ENCODE measurements at places on chromosomes 4 and X.

- peak; percentile 54 for DNase-seq
Measured at GRCh38 chr4:48141048-48141447, 7.0 kb upstream of the TXK start.

DNA sequence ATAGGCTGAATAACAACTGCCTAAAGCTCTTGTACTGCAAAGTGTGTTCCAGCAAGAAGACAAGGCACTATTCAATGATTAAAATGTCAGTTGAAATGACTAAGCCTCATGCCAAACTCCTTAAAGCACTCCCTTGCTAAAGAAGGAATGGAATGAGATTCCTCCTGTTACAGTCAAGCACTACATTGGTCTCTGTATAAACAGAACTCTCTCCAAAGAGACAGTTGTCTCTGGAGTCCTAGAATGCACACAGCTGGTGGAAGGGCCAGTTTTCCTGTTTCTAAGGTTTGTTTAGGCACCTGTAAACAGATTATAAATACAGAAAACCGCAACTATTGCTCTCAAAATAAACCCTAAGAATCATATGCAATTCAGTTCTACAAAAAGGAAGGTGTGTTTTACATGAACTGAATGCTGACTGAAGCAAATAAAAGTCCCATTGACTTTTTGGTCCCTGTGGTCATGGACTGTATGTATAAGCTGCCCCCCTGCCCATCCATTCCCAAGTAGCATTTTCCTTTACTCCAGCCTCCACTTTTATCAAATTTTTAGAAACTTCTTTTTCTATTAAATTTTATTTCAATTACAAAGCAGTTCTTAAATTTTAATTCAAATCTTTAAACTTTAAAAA is 47.0 kb downstream of the FAT1 start:
- DNase-seq: peak; percentile 24

DNA sequence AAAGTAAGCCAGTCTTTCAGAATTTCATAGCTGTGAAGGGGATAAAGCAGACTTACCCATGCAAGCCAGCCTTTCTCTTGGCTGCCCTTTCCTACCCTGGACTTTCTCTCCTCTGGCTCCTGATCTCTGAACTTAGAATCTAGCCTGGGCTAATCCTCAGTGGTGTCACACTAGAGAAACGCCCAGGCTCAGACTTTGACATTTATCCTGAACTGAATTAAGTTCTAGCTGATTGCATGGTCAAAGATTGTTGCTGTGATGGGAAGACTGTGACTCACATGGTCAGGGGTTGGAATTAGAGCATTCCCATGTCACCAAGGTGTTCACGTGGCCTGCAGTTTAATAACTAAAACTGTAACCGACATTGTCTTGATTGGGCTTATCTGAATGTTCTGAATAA is 469.5 kb upstream of the FAT1 start:
- no peak for DNase-seq

- DNase-seq: no peak
Measured at GRCh38 chr4:125725957-125726525, 411.3 kb downstream of the FAT4 start.

DNA sequence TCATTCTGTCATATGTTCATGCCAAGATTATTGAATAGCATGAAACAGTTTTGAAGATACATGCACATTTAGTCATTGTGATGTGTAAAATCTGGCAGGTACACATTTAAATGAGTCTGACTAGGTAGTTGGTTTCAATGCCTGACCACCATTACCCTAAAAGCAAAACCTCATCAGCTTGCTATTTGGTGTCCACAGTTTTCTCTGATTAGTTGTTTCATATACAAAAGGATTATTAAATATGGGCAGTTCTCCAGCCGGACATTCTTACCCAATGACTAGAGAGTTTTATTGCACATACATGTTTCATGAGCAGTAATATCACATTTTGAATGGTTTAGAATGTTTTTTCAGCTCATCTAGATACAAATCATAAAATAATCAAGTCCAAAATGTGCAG is 23.7 kb downstream of the DCHS2 start:
- no peak for DNase-seq

DNA sequence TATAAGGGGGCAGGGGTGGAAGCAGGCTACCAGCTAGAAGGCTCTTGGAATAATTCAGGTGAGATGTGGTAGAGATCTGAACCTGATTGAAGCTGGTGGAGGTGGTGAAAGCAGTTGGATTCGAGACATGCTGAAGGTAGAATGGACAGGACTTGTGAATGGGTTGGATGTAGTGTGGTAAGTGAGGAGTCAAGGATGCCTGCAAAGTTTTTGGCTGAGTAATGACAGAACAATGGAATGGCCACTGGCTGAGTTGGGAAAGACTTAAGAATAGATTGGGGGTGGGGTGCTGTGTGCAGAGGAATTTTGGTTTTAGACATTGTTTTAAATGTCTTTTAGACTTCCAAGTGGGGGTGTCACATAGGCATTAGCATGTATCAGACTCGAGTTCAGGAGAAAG is 33.5 kb downstream of the HPF1 start:
- DNase-seq: peak; percentile 15

- peak; percentile 57 for DNase-seq
Measured at GRCh38 chrX:69137371-69138117, 27.7 kb downstream of the PJA1 start.

- no peak for DNase-seq
Measured at GRCh38 chr4:6905516-6906445, 3.8 kb upstream of the TBC1D14 start.

DNA sequence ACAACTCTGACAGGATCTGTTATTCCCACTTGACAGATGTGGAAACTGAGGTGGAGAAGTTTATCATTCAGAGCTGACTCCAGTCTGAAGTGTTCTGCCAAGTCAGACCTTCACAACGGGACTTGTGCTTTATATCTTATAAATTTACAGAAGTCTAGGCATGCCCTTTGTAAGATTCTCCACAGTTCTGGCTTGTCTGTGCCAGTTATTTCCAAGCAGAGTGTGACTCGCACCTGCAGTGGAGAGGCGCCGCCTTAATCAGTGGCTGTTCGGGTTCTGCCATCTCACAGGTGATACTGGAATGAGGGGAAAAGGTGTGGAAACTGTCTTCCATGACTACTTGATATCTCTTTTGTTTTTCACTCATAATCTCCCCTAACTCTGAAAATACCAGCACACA is 63.2 kb downstream of the CPEB2 start:
- no peak for DNase-seq

DNA sequence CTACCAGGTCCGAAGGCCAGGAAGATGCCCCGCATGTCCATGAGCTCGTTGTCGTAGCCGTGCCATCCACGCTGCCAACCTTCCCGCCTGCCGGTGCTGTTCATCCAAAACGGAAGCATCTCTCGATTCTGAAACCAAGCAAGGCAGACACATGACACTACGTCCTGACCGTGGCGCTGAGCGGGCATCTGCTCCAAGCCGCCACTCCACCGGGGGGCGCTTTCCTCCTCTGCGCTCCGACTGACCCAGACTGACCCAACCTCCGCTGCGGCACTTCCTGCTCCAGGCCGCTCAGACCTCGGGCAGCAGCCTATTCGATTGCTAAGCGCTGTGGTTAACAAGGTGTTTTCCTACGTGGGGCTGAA is 120.5 kb downstream of the ENPP6 start:
- peak; percentile 25 for DNase-seq

DNA sequence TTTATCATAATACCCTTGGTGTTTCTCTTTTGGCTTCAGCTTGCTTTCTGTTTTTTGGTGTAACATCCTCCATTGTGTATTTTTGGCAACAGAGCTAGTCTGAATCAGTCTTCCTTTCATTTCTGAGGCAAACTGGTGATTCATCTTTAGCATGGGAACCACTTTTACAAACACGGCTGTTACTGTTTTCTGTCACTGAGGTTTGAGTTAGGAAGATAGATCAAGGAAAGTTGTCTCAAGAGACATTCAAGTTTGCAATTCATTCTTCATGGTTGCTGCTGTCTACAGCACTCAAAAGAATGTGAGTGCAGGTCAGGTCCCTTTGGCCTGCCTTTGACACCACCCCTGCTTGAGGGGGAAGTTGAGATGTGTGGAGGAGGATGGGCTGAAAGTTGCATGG is 36.3 kb downstream of the IL21 start:
- no peak for DNase-seq

DNA sequence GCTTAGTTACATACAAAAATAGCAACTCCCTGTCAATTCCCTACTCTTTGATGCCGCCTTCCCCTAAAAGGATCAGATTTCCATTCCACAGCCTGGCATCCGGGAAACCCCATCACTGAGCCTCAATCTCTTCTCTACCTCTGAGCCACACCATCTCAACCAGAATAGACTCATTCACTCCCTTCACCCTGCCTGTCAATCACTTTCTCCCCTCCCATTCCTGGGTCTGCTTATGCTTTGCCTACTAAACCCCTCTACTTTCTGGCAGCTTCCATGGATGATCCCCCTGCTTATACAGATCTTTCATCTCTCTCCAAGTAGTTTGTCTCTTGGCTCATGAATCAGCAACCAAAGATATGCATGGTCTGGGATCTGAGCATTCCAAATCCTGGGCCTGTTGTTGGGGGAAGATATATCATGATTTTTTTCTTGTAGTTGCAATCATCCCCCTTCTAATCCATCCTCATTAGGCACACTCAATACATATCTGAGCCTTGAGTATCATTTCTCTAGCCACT is 2.6 kb downstream of the AMER1 start:
- DNase-seq: no peak

- no peak for DNase-seq
Measured at GRCh38 chr4:177308125-177308524, 1.5 kb upstream of the NEIL3 start.

DNA sequence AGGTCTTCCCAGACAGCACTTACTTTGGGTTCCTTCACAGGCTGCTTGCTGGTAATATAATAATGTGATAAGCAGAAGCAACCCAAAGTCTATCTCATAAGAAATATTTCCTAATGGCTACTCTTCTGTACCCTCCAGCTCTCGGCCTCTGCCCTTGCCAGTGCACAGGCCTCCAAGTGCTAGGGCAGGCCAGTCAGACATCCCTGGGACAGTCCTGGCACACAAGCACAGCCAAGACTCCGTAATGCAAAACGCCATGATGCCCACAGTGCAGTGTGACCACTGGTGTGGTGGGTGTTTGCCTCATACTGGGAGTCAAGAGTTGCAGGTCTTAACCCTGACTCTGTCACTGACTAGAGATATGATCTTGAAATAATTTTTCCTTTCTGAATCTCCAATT is 35.1 kb downstream of the RNF150 start:
- no peak for DNase-seq

DNA sequence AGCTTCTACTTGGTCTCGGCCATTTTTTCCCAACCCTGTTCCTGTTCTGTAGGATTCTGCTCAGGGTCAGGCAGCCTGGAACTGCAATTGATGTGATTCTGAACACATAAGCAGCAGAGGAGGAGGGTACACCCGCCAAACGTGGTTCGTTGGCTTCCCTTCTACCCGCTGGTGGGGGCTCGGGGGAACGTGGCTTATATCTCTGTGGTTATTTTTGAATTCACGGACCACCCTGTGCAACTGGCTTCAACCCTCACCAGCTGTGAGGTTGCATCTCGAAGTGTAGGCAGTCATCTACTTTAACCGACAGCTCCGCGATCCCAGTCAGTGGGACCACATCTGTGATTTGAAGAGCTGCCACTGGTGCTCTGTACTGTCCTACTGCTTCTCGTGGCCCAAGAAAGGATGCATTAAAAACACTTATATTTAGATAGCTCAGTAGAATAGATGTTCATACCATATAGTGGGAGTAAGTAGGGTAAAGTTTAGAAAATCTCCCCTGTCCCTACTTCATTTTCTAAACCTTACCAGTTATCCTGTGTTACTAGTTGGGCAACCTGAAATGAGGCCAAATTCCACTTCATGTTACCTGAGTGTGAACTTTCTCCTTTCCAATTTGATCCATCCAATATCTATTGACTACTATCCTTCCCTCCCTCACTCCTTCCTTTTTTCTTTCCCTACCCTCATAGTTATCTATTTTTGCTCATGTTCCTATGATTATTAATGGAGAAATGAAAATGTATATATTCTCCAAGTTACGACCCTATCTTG is 80.4 kb upstream of the BCOR start:
- no peak for DNase-seq

GRCh38 chrX:55702671-55703070 is 14.9 kb upstream of the RRAGB start:
- no peak for DNase-seq

GRCh38 chr4:106095408-106095807 is 200.1 kb downstream of the NPNT start:
- no peak for DNase-seq

DNA sequence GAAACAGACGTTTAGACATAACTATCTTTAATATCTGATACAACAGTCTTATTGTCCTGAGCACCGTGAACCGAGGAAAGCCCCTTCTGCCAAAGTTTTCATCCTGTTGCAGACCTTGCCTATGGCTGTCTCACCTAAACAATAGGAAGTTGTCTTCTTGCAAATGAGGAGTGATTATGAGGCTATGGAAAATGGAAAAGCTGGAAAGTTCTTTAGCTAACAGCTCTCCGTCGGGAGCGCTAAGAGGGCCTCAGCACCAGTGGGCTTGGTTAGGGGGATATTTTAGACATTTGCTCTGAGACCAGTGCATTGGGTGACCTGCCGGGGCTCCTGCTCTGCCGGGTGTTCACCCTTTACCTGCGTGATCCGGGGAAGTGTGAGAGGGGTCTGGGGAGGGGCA is 28.4 kb downstream of the TMEM131L start:
- no peak for DNase-seq

DNA sequence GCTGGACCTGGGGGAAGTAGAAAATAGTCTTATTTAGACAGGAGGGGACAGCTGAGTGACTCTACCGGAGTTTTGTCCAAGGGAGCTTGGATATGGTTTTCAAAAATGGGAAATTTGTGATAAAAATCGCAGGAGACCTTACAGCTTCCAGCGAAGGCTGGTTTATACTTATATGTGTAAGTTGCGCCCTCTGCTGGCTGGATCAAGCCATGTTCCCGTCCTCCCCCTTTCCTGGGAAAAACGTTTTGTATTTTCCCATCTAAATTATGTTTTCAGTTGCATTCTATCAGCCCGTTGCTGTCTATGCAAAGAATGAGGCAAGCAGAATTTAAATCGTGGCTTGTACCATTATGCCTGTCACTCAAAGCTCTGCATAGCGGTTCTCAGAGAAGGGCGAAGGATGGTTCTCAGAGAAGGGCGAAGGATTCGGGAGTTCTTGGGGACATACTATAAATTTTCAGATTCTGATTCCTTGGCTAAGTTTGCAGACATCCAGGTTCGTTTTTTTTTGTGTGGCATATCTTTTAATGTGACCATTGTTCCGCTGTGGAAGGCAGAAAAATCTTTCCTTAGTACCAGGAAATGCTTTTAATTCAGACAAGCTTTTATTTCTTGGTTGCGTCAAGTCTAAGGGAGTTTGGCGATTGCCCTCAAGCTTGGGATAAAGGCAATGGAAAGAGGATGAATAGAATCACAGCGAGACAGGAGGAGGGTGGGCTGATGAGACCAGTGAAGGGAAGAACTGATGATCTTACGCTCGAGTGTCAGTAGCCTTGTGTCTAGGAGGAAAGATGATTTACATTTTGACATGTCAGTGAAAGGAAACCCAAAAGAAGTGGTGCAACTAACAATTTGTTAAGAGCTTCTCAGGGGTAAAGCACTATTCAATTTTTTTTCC is 128.5 kb upstream of the ARX start:
- DNase-seq: peak; percentile 88

- DNase-seq: peak; percentile 70
Measured at GRCh38 chr4:61517144-61517543, 317.0 kb downstream of the ADGRL3 start.

- no peak for DNase-seq
Measured at GRCh38 chr4:144579411-144580030, 66.4 kb upstream of the HHIP start.
